ENCODE measurements at places on chromosomes 6 and 20.

DNA sequence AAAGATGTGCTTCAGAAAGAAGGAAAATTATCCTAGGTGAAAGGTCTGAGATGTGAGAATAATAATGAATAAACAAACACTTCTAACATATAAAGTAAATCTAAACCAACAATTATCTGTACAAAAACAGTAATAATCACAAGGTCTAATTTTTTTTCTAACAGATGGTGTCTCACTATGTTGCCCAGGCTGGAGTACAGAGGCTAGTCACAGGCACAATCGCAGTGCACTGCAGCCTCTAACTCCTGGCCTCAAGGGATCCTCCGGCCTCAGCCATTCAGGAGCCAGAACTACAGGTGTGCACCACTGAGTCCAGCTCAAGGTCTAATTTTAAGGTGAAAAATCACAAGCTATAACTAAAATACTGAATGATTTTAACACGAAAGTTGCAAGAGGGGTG lies 17.0 kb upstream of the ZC3H12D start:
- no peak for DNase-seq

- DNase-seq, result no peak
These were observed 11.1 kb upstream of the HMGA1 start for GRCh38 chr6:34225551-34225950.

DNA sequence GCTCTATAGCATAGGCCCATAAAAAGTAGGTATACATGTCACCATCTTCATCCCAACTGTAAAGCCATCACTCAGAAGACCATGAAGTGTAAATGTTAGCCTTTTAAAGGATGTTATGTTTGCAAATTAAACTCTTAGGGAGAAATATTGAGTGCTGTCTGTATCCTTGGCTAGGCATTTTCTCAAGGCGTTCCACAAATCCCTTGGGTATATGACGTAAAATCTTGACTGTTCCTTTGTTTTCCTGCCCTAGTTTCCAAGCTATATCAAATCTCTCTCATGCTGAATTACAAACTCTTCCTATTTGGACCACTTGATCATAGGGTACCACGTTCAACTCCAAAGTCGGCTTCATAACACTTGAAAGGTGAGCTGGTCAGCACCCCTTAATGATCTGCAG lies 486.2 kb downstream of the HDGFL1 start:
- DNase-seq, result no peak

DNA sequence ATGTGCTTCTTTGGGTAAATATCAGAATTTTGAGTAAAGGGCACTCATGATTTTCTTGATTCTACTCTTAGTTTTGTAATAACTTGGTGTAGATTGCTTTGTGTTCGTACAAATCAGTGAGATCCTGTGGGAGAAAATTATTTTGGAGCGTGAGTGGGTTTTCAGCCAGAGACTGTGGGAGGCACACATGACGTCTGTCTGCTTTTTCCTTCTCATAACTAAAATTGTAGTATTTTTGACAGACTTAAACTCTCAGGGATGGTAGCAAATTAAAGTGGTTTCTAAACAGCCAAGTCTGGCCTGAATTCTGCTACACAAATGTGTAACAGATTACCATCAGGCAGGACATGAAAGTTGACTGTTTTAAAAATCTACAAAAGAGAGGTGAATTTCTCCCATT lies 222.6 kb downstream of the OTOR start:
- DNase-seq, result no peak

- DNase-seq, result peak; percentile 4
These were observed 603.2 kb downstream of the RNF144B start for GRCh38 chr6:18990059-18990978.

GRCh38 chr6:72414657-72415056 lies 207.2 kb upstream of the KCNQ5 start:
- no peak for DNase-seq

GRCh38 chr6:31294056-31294455 lies 22.2 kb upstream of the HLA-C start:
- DNase-seq, result no peak

DNA sequence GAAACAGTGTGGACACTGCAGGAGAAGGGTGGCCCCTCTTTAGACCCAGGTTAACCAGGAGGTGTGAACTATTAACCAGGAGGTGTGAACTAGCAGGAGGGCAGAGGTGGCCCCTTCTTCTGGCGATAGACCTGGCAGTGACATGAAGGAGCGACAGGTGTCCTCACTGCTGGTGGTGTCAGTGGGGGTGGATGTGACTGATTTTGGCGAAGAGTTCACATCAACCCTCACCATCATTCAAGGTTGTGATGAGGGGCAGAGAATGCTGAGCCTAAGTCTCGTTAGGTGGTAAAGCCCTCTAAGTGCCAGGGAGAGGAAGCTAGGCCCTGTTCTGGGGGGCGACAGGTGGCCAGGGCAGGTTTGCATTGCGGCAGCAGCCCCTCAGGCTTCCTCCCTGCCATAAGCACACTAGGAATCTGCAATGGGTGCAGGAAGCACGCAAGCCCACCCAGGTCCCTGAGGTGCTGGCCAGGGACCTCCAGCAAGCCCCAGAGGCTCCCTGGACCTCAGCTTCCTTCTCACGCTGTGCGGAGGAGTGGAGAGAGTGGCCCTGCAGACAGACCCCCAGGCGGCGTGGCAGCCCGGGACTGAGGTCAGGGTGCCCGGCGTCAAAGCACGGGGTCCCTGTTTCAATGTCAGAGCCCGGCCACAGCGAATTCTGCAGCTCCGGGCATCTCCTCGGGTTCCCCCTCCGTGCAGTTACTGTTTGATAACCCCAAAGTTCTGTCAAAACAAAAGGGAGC lies 13.7 kb downstream of the NPEPL1 start:
- no peak for DNase-seq

DNA sequence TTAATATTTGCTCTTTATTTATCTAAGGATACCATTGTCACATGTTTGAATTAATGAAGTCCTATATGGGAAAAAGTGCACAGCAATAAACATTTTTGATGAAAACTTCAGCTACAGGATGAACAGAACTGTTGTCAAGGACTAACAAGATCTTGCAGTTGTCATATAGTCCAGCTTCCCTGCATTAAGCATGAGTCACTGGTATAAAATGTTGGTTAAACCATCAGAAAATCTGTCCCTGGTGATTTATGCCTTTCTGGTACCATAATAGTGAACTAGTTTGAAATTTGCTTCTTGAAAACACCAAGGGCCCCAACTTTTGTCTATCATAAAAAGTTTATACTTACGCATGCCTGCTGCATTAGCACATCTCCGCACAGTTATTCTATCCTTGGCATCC lies 60.4 kb upstream of the RSPO3 start:
- DNase-seq, result no peak

GRCh38 chr6:134683783-134684422 lies 266.0 kb downstream of the ALDH8A1 start:
- DNase-seq, result no peak

GRCh38 chr6:21201637-21202350 lies 391.8 kb upstream of the SOX4 start:
- DNase-seq, result no peak

GRCh38 chr20:4415281-4415680 lies 306.4 kb upstream of the PRND start:
- no peak for DNase-seq

DNA sequence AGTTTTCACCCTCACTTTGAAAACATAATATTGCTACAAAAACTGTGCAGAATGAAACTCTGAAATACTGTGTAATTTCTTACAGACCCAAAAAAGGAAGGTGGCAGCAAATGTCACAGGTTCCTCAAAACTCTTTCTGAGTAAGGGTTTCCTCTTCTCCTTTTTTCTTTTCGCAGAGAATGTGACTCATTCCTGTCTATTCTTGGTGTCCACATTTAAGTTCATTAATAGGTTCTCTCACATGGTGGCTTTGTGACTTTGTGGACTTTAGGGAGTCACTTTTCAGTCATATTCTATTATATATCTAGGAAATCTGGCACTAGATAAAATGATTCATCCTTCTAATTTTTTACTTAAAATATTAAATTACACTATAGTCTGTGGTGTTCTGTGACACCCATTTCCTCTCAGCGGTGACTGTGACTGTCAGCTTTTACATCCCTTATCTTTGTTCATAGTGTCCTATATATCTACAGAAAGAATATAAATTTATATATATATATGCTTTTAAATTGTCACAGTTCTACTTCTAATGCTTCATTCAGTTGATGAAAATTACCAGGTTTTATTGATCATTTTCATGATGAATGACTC lies 126.8 kb upstream of the HCRTR2 start:
- no peak for DNase-seq

DNA sequence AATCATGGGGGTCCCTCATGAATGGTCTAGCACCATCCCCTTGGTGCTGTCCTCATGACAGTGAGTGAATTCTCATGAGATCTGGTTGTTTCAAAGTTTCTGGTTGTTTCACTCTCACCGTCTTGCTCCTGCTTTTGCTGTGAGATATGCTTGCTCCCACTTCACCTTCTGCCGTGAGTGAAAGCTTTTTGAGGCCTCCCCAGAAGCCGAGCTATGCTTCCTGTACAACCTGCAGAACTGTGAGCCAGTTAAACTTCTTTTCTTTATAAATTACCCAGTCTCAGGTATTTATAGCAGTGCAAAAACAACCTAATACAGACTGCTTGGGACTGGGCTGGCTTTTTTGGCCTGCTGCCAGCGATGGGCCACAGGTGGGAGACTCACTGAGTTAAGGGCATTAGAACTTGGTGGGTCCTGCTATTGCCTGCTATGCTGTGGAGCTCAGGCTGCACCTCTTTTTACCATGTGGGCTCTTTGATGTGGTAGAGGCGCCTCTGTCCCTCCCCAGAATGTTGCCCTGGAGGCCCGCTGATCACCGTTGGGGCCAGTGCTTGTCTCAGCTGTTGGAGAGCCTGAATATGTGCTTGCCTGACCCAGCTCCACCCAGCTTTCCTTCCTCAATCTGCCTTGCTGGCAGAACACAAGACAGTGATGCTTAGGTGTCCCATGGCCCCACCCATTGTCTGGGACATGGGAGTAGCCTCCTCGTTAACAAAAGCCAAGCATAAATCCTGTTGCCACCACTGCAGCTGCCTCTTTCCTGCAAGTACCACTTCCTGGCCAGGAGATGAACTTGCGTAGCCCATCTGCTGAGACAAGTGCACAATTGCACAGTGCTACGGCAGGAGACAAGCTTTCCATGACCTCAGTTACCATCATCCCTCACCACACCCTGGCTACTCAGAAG lies 47.1 kb downstream of the IGF2R start:
- DNase-seq, result no peak

Data from stimulated activated CD4-positive, alpha-beta T cell treated with anti-CD3 and anti-CD28 coated beads, Interleukin-15, amount 100 ng/mL, for 48 hours (primary cell).